ENCODE measurements at places on chromosomes 16 and 17.

- no peak for DNase-seq
Measured at GRCh38 chr17:58316260-58316960, 12.2 kb downstream of the TSPOAP1 start.

DNA sequence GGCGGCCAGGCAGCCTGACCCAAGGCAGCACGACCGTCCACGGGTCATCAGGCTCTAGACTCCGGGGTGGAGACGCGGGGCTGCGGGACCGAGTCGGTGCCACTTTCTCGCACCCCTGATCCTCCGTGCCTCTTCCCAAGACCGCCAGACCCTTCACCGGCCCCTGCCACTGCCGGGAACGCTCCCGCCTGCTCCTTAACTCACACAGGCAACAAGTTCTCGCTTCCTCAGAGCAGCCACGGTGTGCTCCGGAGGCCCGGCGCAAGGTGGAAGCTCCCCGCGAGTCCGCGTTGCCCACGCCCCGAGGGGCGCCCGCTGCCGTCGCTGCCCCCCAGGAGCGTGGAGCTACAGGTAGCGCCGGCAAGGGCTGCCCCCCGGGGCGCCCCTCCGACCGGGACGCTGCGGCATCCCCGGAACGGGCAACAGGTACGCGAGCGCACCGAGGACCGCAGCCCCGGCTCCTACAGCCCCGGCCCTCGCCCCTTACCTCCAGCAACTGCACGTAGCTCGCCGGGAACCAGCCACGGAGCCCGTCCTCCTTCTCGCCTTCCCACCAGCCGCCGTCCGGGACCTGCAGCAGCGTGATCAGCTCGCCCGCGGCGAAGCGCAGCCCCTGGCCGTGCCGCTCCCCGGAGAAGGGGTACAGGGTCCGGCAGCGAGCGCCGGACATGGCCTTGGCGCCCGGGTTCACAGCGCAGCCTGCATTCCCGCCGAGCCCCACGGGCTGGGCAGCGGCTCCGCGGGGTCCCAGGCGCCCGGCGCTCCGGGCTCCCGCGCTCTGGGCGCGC, 491 bp downstream of the GAS7 start:
- peak; percentile 70 for DNase-seq

DNA sequence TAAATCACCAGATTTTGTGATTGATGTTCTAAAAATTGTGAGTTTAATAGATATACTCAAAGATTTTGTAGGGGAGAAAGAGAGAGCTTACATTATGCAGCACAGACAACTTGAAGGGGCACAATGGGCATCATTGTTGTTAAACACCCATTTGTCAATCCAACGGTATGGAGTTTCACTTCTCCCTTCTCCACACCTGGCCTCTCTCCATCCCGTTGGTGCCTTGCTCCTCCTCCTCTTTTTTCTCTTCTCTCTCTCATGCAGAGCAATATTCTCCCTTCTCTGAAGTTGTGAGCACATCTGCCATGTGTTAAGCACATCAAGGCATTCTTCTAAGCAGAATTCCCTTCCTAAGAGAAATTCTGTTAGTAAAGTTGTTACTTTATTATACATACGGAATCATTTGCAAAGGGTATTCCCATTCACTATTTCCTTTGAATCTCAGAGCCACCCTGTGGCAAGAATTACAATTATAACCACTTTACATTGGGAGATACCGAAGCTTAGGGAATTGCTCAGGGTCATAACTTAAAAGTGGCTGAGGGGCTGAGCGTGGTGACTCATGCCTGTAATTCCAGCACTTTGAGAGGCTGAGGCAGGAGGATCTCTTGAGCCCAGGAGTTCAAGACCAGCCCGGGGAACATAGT, 40.5 kb upstream of the SKAP1 start:
- no peak for DNase-seq

DNA sequence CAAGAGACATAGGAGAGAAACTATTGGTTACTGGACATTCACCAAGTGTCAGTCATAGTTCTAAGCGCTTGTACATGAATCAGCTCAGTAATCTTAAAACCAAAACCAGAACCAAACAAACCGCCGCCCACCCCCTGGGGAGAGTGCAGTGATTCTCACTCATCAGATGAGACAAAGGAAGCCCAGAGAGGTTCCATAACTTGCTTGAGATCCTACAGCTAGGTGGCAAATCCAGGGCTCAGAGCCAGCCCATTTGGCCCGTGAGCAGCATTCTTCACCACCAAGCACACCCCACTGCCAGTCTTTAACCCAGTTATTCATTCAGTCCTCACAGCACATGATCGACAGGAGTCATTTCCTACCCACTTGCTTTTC, 37.2 kb upstream of the RGS9 start:
- peak; percentile 89 for DNase-seq

DNA sequence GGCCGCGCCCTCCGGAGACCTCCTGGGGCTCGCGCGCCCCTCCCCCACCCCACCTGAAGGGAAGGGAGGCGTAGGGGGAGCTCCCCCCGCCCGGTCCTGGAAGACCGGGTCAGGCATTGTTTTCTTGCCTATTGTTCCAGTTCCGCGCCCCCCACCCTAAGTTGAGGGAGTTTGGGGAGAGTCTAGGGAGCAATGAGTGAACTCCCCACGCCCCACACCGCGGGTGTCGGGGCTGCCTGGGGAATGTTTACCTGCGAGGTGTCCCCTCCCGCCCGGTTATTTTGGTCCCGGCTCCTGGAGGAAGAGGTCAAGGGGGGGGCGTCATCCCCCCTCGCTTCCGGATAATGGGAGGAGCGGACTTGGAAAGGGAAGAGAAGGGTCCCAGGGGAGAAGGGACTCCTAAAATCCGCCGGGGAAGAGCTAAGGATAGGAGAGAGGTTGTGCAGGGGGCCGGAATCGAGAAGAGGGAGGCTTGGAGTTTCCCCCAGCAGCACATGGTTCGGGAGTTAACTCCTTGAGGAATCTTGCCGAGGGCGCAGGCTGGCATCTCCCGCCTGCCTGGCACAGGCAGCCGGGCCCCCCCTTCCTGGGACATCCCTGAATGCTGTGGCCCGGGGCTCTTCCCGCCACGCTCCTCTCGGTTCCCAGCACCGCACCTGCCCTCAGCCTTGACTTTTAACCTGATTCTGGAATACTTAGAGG, 881 bp downstream of the MLLT6 start:
- peak; percentile 57 for DNase-seq

DNA sequence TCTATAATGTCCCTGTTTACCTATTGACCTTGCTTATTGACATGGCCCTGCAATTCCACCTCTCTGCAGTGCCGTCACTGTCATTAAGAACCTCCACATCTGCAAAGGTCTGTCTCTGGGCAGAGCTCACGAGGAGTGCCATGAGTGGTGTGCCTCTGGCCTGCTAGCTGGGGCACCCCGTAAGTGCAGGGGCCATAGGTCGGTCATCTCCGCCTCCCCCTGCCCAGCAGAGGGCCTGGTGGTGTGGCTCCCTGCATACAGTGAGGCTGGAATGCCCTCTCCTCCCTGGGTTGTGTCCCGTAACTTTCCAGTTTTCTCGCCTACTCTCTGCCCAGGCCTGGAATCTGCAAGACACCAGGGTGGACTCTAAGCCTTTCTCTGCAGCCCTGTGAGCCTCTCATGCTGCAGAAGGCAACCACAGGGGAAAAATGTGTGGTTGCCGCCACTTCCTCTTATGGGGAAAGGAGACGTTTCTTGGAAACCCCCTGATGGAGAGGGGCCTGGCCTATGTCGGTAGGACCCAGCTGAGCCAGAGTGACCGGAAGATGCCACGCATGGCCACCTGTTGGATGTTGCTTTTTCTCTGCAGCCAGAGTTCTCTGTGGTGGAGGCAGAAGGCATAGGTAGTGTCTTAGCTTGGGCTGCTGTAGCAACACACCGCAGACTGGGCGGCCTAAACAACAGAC, 2.7 kb upstream of the SNX20 start:
- peak; percentile 92 for DNase-seq

DNA sequence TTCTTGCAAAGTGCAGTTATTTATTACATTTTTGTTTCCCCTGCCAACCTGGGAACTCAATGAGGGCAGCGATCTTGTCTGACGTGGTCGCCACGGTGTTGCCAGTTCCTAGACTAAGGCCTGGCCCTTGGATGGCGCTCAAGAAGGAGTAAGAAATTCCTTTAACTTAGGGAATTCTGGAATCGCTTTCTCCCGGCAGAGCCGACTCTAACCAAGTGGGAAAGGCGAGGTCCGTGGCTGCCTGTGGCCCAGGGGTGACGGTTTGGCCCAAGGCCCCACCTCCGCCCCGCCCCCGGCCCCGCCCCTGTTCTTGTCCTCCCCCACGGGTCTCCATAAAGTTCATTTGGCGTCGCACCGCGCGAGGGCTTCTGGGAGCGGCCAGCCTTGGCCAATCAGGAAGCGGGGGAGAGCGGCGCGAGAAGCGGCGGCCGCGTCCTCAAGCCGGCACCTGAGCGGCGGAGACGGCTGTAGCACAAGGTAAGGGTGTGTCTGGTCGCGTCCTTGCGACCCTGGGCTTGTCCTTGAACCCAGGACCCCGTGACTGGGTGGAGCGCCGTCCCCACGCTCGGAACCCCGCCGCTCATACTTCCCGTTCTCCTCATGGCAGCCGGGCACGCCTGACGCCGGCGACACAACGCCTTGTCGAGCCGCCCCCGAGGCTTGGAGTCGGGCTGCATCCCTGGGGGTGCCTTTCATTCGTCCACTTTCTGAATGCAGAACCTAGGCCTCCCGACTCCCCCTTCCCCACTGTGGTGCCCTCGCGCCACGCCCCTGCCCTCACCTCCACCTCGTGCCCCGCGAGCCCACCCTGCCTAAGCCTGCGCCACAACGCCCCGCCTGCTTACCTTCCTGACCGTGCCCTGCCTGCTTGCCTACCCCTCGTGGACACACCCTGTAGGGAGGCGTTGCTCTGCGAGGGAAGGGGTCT, at the start of gene NUP93:
TSS of gene NUP93 (plus strand) at position 395 of the 928 bp plus-strand sequence. CDS start 18,119 bp downstream, outside the sequence.
- peak; percentile 96 for DNase-seq

GRCh38 chr16:73037845-73038570, 9.9 kb downstream of the ZFHX3 start:
- no peak for DNase-seq

- no peak for DNase-seq
Measured at GRCh38 chr16:62408760-62409159, 372.5 kb upstream of the CDH8 start.

DNA sequence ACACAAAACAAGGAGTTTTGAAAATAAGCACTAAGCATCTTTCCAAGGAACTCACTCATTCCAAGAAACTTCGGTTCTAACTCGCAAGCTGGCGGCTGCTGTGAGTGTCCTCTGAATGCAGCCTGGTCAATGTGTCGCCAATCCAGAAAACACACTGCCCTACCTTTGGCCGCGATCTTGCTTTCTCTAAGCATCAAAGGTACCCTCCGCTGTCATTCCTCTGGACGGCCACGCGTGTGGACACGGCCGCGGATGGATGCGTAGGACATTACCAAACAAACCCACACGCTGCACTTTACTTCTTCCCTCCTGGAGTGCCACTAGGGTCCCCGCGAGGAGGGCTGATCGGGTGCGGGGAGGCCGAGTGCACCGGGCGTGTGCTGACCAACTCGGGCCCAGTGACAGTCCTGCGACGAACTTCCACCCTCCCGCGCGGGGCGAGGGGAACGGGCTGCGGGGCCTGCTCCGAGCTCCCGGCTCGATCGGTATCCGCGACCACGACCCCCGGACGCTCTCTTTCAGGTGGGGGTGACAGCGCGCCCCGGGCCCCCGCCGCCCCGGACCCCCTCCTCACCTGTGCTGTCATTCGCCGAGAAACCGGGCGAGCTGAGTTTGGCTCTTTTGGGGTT, 1.1 kb downstream of the CREBBP start:
- peak; percentile 41 for DNase-seq

GRCh38 chr16:87662254-87663204, 60.2 kb downstream of the JPH3 start:
- no peak for DNase-seq

GRCh38 chr16:72554935-72555334, 383.0 kb upstream of the PMFBP1 start:
- DNase-seq = no peak

- no peak for DNase-seq
Measured at GRCh38 chr17:57953219-57953618, 2.0 kb downstream of the CUEDC1 start.

GRCh38 chr17:80209765-80210164, 10.4 kb downstream of the SGSH start:
- no peak for DNase-seq
